ENCODE measurements at places on chromosomes 6 and 20.

DNA sequence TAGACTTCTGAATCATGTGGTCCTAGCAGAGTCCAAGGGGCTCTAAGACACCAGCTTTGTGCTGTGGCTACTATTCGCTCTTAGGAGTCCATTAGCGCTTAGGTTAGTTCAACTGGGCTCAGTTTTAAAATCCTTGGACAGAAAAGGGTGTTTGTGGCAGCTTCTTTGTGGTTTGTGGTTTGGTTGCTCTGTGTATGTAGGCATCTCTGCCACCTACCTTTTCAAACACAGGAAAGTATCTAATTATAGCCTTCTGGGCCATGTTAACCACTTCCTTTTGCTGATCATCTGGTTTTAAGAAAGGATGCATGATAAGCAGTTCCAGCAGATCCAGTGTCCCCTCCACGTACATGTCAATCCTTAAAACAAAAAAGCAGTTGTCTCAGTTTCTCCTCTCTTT is 10.8 kb downstream of the GSTA4 start:
- DNase-seq = peak; percentile 87

- DNase-seq = no peak
Observed at GRCh38 chr20:56554869-56555268, 21.8 kb downstream of the FAM209B start.

DNA sequence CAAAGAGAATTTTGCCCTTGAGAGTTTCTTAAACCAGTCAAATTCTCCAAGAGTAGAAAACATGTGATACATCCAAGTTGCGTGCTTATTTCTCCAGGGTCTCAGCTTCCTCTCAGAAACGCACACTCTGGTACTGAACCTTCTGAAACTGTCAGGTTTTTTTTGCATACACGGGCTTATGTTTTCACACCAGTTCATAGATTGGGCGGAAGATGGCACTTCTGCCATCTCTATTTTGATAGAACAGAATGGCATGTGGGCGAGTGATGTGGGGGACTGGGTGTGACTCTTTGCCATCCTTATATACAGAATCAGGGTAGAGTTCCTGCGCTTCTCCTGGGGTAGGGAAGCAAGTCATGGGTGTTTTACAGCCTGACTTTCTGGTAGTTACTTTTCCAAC is 56.4 kb downstream of the ADTRP start:
- DNase-seq = no peak

DNA sequence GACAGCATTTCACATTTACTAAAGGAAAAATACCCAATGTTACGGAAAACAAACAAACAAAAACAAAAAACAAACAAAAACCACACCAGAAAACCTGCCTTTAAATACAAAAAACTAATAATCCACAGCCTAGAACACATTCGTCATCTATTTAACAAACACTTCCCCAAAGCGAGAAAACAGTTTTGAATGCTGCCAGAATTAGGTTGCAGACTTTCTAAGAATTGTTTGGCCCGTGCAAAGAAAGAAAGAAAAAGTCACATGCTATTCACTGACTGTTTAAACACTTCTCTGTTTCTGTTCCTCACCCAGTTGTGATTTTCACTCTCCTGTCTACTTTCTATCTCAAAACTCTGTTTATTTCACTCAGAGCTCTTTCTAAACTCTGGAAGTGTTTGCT is 52.5 kb downstream of the BCAS1 start:
- DNase-seq = no peak

DNA sequence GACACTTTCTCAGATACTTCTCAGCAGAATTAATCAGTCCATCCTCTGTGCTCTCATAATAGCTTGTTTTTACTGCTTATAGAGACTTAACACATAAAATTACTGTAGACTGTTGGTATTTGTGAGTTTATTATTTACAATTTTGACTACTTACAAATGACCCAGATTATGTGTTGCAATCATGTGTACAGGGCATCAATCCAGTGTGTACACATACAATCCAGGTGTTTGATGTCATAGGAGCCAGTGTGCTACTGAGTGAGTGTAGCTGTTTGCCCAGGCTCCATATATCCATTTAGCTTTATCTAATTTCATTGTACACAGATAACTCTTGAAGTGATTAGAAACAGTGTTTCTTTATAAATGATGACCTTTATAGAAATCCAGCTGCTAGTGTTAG is 31.3 kb downstream of the TRMT11 start:
- DNase-seq = no peak

- DNase-seq = no peak
Observed at GRCh38 chr6:42001506-42001905, 48.8 kb upstream of the TAF8 start.

GRCh38 chr6:33633462-33634158 is 12.5 kb downstream of the ITPR3 start:
- peak; percentile 60 for DNase-seq

DNA sequence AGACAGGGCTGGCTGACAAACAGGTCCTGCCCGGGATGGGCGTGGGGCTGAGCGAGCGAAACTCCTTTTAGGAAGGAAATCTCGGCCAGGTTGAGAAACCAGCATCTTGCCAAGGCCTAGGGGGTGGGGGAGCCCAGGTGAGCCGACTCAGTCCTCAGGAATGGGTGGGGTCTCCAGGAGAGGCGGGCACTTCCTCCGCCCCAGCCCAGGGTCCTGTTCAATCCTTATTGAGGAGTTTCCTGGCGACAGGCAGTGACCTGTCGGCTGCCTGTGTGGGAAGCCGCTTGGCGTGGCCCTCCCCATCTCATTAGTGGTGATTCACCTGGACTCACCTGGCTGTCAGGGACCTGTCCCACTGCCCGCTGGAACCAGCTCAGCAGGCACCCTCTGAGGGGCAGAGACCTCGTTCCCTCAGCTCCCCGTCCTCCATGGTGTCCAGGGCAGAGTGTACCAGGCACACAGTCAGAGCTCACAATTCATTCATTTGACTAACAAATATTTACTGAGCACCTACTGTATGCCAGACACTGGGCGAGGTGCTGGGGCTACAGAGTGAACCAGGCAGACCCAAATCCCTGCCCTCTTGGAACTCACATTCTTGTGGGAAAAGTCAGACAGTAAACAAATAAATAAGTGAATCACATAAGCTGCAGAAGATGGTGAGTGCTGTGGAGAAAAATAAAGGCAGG is 51.1 kb downstream of the FGD2 start:
- no peak for DNase-seq

GRCh38 chr6:14365393-14365792 is 247.8 kb downstream of the CD83 start:
- DNase-seq = no peak

DNA sequence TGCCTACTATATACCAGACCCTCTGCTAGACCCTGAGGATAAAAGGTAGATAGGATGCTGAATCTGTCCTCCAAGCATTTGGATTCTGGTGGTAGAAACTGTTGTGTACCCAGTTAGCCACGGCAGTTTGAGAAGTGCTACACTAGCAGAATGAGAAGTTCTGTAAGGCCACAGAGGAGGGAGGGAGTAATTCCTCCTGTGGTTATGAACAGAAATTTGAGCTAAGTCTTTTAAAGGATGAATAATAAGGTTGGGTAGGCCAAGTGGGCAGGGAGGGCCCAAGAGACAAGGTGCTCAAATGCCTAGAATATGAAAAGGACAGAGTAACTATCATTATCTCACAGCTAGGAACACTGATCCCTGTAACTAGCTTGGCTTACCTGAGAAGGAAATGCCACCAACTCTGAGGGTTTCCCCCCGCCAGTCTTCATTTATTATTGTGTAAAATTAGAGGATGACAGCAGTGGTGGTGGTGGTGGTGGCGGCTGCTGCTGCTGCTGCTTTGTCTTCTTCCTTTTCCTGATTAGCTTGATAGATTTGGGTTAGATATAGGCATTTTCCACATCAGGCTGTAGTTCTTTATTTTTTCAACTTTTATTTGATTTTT is 243.3 kb downstream of the PRL start:
- no peak for DNase-seq

GRCh38 chr6:165010556-165011535 is 298.6 kb downstream of the C6orf118 start:
- DNase-seq = no peak

DNA sequence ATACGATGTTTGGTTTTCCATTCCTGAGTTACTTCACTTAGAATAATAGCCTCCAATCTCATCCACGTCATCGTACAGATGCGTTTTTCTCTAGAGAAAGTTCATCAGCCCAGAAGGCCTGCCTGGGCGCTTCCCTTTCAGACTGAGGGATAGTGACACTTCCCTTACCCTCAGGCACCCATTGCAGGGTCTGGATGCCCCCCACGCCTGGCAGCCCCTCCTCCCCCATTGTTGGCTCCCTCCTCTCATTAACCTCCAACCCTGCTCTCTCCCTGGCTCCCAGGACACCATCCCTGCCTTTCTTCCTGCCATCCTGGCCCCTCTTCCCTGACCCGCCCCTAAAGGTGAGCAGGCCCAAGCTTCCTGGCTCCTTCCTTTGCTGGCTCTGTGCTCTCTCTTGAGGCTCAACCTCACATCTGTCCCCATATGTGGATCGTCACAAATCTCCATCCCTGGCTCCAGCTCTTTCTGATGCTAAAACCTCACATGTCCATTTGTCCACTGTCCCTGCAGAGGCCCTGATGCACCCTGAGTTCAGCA is 145.2 kb downstream of the SYCP2 start:
- no peak for DNase-seq

DNA sequence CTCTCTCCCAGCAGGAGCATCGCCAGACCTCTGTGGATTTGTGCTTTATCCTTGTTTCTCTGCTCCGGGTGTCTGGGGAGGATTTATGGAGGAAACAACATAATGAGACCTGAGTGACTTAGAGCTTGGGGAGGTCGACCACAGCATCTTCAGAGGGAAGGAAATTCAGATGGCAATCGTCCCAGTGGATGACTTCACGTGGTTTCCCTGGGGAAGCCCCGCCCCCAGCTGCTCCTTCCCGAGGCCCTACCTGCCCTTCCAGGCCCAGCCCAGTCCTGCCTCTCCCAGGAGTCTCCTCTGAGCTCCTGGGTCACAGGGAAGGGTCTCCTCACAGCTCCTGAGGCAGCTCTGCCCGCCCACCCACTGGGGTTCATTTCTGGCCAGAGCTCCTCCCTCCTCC is 430.3 kb upstream of the SULF2 start:
- no peak for DNase-seq

GRCh38 chr20:51749674-51750036 is 18.5 kb downstream of the ATP9A start:
- no peak for DNase-seq

DNA sequence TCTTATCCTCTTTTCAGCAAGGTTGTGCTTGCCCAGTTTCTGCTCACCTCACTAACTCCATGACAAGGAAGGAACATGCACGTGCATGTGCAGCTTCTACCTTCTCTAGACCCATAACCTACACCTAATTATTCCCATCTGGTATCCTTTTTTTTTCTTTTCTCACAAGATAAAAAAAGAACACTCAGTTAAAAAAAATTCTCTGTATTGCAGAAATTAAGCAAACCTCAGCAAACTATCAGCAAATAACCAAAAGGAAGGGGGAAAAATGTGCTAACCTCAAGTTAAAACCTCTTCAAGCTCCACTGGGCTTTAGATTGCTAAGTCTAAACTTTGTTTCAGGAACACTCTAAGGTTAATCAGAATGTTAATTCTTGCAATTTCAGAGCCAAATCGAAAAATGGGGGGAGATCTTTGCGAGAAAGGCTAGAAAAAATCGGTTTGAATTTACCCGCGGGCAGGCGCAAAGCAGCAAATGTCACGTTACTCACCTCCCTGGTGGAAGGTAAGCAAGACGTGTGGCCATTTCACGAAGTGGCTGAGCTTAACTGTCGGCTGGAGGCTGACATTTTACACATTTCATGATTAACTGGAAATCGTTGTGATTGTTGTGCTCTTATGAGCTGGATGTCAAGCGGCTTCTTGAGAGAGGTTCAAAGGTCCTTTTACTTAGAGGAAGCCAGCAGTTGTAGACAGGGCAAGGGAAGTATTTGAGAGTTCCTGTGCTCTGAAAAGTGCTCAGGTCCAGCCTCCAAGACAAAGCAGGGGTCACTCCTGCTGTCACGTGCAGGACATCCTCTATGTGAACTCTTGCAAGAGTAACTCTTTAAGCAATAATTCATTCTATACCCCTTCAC is 19.1 kb downstream of the TFAP2B start:
- DNase-seq = no peak

DNA sequence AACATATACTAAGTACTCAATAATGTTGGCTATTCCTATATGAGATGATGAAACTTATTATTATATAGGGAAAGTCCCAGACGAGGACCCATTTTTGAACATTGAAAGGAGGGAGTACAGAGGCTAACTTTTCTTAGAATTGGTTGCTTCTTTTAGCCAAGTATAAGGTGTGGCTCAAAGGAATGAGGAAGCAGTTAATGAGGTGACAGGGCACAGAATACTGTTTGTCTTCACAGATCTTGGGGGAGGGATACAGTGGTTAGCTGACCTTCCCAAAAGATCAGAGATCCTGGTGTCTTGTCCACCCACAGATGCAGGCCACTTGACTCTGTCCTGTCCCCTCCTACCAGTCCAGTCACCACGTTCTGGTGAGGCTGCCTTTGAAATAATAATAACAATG is 67.8 kb upstream of the EPB41L1 start:
- DNase-seq = no peak

GRCh38 chr6:168376811-168377483 is 57.4 kb upstream of the DACT2 start:
- DNase-seq = no peak

- DNase-seq = no peak
Observed at GRCh38 chr6:21026576-21027273, 492.5 kb downstream of the CDKAL1 start.

- DNase-seq = no peak
Observed at GRCh38 chr6:142416179-142416578, 114.4 kb downstream of the ADGRG6 start.

GRCh38 chr6:13273931-13274706 is 54.2 kb downstream of the TBC1D7 start:
- peak; percentile 33 for DNase-seq

DNA sequence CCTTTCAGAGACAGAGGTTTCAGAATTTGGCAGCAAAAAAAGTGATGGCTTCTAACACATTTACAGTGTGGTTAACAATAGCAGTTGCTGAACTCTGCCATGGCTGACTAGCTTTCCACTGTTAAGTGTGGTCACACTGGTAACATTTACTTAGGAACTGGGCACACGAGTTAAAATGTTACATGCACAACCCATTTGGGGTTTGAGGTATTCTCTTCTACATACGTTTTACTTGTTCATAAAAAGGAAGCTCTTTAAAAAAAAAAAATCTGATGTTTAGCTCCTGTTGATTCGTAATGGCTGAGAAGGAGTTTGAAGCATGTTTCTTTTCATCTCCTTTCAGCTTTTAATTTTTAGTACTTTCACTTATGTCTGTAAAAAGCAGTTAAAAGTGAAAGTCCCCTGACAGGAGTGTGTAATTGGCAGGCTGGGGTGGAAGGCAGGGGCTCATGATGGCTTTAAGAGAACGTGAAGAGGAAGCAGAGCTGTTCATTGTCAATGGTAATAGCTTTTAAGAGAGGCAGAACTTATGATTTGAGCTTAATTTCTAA is 245.9 kb downstream of the FARS2 start:
- no peak for DNase-seq

- no peak for DNase-seq
Observed at GRCh38 chr6:164859816-164860215, 449.6 kb downstream of the C6orf118 start.

DNA sequence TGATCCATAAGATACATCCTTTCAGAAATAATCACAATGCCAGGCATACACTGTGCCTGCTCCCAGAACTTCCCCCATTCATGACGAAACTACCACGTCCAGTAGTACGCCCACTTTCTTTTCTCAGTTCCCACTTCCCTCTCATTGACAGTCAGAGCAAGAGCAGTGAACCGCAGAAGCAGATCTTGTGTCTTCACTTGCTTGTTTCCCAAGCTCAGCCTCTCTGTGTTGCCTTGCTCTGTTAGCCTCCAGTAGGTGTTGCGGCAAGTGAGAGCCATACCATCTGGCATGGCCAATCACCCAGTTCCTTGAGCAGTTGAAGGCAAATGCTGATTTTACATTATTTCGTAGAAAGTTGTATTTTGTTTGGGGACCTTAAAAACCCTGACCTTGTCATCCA is 11.7 kb downstream of the UST start:
- no peak for DNase-seq

Measured in T-helper 1 cell (primary cell).